AG10803 (cell line): ENCODE measurements at places on chromosomes 7 and 10.

- no peak for DNase-seq
These were observed 452.6 kb upstream of the ZMIZ1 start for GRCh38 chr10:78616125-78616695.

- DNase-seq, result no peak
These were observed 53.5 kb upstream of the MET start for GRCh38 chr7:116618338-116619128.

- no peak for DNase-seq
These were observed 104.0 kb downstream of the PARP12 start for GRCh38 chr7:139958599-139959284.

DNA sequence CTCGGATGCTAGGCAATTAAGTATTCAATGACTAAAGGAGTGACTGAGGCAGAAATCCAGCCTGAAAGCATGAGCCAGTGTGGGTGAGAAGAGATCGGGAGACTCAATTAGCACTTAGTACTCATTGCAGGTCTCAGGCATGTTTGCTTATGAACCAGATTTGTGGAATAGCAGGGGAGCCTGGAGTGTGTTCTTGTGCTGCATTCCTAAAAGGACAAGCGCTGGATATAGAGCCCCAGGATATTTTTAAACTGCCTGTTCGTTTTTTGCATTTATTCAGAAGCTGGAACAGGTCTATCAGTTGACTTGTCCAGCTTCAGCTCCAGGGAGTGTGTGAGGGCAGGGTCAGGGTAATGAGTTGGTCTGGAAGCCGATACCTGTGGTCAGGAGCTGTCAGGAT is 120.3 kb downstream of the BMPER start:
- no peak for DNase-seq

- DNase-seq, result no peak
These were observed 57.5 kb downstream of the STK31 start for GRCh38 chr7:23767514-23767913.
